Activated CD8-positive, alpha-beta memory T cell treated with anti-CD3 and anti-CD28 coated beads for 4 hours (primary cell): ENCODE measurements at places on chromosomes 13 and 19.
A peak's percentile ranks its signal among the peaks of the same experiment; 100 is the strongest.

DNA sequence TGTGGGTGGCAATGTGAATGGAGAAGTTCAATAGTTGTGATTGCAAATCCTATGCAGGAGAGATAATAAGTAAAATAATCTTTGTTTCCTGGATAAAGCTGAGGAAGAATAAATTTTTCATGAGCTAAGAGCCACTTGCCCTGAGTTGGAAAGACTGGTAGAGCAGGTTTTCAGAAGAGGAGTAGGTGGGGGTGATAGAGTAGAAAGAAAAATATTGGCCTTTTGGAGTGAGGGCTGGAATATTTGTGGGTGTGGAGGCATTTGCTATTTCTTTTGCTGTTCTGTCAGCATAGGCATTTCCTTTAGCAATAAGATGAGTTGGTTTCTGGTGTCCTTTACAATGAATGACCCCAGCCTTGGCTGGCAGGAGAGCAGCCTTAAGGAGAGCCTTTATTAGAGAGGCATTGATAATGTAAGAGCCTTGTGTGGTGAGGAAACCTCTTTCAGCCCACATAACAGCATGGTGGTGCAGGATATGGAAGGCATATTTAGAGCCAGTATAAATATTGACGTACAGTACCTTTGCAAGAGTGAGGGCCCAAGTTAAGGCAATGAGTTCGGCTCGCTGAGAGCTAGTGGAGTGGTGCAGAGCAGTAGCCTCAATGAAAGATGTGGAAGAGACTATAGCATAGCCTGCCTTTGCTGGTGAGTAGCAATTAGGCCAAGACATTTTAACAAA lies 11.6 kb upstream of the ZNF431 start:
- no peak for DNase-seq

DNA sequence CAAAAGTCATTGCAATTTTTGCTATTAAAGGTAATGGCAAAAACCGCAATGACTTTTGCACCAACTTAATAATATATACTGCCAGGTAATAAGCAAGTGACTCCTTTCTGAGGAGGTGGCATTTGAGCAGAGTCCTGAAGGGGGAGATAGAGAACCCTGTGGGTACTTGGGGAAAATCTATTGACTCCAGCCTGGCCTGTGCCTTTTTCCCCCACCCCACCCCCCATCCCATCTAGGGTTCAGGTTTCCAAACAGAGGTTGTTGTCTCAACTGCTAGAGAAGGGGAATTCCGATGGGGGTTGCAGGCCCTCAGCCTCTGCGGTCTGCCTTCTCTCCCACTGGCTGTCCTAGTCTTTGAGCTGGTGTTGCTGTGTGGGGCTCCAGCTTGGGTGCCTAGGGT lies 11.5 kb downstream of the S1PR2 start:
- DNase-seq, result no peak

GRCh38 chr13:46202188-46202795 lies 9.4 kb upstream of the LRRC63 start:
- DNase-seq, result no peak

DNA sequence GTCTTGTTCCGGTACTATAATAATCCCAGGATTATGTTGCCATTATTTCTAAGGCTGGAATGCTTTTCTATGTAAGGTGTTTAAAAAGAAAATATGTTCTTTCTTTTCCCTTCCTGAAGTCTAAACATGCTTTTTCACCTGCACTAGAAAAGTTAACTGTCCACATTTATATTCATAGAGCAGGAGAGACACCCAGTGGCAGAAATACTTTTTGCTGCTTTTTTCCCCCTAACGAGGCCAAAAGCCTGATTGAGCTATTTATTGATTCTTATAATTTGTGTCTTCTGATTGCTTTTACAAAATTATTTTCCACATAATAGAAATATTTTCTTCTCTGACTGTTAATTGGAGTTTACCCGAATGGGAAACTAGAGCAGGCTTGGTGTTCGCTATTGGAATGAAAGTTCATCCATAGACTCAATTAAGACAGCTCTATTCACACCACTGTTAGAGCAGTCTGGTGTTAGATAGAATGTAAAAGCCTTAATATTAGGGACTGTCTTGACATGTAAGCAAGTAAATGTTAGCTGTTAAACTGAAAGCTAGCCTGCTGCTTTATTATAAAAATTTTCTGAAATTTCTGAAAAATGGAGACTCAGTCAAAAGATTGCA lies 15.8 kb downstream of the GPR180 start:
- no peak for DNase-seq

DNA sequence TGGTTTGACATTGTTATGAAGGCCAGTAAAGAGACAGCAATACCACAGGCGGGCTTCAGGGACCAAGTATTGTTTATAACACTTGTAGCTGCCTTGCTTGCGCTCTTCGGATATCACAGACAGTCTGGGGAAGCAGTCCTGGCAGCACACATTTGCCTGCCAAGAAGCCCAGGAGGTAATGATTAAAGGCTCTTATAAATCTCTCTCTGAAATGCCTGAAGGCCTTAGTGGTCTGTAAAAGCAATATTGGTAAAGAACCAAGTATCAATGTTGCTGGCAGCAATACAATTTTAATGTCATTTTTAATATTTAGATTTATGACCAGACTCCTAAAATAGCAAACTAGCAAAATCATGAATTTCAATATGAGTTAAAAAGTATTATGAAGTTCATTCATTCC lies 1312.4 kb downstream of the PCDH9 start:
- DNase-seq, result no peak

- DNase-seq, result no peak
Measured at GRCh38 chr19:32876236-32876918, 6.8 kb upstream of the SLC7A9 start.

GRCh38 chr13:49219647-49220035 lies 497 bp upstream of the MLNR start:
- no peak for DNase-seq

DNA sequence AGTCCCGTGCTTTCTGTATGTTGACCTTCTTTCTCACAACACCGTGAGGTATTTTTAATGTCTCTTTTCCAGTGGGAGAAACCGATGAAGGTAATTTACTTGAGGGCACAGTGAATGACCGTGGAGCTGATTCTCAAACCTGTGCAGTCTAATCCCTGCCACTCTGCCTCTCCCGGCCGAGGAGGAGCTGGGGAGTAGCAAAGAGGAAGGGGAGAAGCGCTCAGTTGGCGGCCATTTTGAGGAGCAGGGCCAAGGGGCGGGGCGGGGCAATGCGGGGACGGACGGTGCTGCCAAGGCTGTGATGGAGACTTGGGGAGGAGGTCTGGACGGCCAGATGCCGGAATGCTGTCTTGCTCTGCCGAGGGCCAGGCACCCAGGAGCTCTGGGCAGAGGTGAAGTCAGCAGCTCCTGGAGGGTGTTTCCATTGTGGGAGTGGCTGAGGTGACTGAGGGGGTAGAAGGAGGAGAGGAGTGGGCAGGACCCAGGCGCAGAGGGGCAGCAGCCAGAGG lies 12.4 kb upstream of the RANBP3 start:
- DNase-seq, result no peak

GRCh38 chr19:35495107-35496064 lies 5.1 kb upstream of the KRTDAP start:
- DNase-seq, result peak; percentile 83

- DNase-seq, result no peak
Measured at GRCh38 chr19:28208745-28209144, 1004.2 kb downstream of the UQCRFS1 start.

DNA sequence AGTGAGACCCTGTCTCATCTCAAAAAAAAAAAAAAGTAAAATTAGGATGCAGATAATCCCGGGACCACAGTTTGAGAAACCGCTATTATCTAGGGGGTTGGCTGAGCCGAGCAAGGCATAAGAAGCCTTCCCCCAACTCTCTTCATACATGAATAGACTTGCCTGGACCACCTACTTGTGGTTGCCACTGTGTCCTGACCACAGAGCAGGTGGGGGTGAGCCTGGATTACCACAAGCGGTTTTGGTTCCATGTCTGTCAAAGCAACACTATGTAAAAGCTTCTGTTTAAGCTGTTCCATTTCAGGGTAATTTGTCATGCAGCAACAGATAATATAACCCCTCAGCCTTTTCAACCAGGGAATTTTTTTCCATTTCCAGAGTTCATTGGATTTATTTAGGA lies 3.3 kb upstream of the NAPA start:
- peak; percentile 60 for DNase-seq

DNA sequence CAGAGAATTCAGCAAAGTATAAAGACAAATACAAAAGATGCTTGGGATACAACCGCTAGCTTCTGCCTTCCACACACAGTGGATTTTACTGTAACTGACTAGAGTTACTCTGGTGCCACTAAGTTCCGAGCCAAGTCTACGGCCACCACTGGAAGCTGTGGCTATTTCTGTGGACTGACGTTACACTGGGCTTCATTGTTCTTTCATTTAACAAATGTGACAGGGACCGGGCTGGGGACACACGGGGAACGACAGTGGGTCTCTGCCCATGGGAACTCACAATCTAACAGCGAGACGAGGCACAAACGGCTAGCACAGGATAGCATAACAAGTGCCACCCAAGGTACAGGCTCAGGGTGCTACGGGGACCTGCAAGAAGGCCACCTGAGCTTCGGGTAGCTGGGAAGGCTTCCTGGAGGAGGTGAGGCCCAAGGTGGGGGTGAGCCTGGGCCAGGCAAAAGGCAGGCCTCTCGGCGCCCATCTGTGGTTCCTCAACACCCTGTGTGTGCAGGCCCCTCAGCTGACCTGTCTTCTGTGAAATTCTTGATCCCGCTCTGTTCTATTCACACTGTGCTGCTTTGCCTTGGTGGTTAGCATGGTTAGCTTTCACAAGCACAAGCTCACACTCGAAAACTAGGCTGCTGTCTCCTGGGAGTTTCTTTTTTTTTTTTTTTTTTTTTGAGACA lies 10.3 kb upstream of the IL4I1 start:
- no peak for DNase-seq

GRCh38 chr13:30976025-30976424 lies 43.6 kb downstream of the TEX26 start:
- DNase-seq, result no peak

GRCh38 chr19:35403116-35403760 lies 32.4 kb downstream of the GPR42 start:
- no peak for DNase-seq

GRCh38 chr19:55041627-55042343 lies 3.7 kb upstream of the GP6 start:
- no peak for DNase-seq

DNA sequence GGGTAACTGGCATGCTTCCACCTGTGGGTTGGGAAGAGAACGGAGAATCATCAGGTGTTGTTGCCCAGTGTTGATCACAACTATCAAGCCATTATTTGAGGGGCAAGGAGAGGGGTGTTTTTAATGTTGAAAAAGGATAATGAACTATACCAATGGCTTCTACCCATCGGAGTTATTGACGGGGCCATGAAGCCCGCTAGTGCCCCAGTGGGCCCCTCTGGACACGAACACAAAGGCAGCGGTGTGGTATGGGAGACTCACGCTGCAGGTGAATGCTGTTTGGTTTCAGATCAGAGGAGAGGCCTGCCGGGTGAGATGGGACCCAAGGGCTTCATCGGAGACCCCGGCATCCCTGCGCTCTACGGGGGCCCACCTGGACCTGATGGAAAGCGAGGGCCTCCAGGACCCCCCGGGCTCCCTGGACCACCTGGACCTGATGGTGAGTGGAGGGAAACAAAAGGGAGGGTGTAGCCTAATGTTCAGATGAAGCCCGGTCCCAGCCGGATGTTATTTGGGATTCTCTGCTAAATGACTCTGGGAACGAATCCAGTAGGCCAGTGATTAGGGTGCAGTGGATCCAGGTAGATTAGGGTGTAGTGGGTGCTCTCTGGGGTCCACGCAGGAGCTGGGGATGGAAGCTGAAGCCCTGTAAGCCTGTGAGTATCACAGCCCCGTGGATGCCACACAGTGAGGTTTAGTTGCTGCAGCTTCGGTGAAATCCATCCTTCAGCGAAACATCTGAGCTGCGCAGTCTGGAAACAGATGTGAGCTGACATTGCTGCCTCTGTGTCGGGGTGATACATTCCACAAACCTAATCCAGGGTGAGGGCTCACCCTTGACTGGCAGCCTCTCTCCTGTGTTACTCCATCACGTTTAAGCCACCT lies 111.3 kb downstream of the RAB20 start:
- no peak for DNase-seq

DNA sequence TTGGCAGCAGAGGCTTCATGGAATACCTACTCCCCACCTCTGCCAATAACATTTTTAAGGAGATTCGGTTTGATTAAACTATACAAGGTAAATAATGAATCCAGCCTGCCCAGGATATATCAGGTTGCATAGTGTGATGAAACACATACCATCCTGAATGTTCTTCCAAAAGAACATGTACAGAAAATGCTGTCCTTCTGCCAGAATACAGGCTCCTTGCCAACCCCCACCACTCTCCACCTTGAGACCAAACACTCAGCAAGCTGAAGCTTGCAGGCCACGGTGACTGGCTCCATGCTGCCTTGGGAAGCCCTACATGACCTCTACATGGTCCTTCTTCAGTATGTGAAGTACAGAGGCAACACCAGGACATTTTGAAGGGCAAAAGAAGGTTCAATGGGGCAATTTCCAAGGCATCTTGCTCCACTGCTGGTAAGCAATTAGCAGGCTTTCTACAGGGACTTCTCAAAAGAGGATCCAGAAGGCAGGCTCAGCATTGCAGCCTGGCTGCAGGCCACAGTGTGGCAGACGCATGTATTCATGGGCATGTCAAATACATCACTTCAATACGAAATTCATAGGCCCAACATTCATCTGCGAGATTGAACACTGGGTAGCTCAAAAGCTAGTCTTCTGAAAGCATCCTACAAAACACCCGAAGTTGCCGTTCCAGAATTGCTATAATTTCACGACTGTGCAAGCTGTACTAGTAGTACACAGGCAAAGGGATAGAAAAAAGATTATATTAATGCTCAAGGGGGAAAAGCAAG lies 62.4 kb upstream of the SERP2 start:
- no peak for DNase-seq

DNA sequence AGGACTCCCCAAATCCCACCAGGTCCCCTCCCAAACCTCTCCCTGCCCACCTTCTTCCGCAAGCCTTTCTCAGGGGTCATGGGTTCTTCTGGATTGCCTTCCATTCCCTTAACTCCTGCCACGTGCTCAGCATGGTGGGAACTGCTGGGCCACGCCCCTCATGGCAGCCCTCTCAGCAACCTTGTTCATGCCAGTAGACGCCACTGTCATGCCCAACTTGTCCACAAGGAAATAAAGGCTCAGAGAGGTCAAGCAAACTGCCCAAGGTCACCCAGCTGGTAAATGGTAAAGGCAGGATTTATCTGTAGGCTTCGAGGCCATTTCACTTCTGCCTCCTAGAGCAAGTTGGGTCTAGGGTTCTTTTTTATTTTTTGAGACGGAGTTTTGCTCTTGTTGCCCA lies 10.9 kb downstream of the PRAM1 start:
- DNase-seq, result no peak

GRCh38 chr13:21546372-21546771 lies 57.6 kb downstream of the MICU2 start:
- DNase-seq, result no peak

GRCh38 chr19:48495396-48495795 lies 16.2 kb downstream of the LMTK3 start:
- no peak for DNase-seq
